ENCODE measurements at places on chromosomes 7 and 10.
A peak's percentile ranks its signal among the peaks of the same experiment; 100 is the strongest.

DNA sequence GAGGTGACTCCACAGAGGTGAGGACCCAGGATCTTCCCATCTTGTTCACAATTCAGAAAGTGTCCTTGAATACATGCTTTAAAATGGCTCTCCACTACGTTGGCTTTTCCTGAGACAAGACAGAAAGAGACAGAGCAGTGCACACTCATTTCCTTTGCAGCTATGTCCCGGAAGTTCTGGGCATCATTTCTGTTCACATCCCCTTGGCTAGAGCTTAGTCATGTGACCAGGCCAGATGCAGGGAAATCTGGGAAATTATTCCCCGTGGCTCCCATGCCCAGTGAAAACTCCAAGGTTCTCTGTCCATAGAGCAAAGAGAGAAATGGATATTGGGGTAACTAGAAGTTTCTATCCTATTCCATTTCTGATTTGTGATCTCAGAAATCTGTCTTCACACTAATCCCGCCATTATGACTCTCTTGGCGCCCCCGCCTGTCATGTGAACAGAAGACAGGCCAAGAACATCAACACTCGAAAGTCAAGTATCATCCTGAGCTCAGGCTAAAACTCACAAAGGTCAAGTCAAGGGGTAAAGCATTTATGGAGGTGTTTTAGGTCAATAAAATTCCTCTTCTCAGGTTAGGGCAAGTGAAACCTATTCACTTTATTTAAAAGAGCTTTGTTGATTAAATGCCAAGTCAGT is 251.4 kb upstream of the HABP2 start:
- peak; percentile 38 for DNase-seq

GRCh38 chr7:141102436-141102835 is 28.6 kb downstream of the TMEM178B start:
- no peak for DNase-seq

- no peak for DNase-seq
These were observed 31.1 kb upstream of the RSBN1L start for GRCh38 chr7:77665161-77665560.

DNA sequence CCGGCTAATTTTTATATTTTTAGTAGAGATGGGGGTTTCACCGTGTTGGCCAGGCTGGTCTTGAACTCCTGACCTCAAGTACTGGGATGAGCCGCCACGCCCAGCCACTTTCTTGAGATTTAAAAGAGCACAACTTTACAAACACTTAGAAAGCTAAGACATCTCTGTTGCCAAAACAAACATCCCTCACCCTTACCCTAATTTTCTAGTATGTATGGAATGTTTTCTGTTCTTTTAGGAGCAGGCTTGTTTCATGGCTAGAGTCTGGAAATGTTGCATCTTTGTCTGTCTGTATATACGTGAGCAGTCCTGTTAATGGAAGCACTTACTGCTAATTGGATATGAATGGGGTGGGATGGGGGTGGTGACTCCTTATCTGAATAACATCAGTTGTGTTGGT is 2.9 kb downstream of the OLAH start:
- DNase-seq, result no peak

- DNase-seq, result no peak
These were observed 81.3 kb upstream of the RET start for GRCh38 chr10:42995537-42995936.

DNA sequence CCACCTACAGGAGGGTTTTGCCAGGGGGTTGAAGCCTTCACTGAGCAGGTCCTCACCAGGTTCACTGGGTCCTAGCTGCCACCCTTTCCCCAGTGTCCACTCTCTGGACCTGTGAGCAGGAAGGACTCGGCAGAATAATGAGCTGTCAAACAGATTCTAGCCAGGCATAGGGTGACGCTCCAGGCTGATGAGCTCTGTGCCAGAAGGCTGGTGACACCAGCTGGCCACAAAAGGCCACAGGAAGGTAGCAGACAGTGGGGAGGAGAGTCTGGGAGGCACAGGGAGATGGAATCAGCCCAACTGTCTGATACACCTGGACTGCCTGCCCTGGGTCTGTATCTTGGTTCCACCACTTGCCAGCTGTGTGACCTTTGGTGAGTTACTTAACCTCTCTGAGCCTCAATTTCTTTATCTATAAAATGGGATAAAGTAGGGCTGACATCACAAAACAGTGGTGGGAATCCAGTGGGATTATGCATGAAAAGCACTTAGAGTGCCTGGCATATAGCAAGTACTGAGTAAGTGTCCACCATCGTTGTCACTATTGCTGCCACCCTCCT is 26.7 kb upstream of the NDST2 start:
- no peak for DNase-seq

DNA sequence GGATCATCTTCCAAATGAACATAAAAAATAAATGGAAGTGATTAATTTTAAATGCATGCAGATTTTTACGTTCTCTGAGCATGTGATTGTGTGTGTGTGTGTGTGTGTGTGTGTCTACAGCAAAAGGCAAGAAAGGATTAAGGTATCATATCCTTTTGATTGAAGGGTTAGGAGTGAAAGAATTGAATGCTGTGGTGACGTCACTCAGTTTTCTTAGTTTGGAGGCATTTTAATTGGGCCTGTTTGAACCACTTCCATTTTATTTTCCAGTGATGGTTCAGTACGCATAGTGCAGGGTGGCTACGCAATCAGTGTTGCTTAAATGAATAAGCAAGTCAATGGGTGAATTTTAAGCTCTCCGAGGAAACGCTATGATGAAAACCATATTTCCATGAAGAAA is 31.3 kb downstream of the TACC2 start:
- DNase-seq, result no peak

DNA sequence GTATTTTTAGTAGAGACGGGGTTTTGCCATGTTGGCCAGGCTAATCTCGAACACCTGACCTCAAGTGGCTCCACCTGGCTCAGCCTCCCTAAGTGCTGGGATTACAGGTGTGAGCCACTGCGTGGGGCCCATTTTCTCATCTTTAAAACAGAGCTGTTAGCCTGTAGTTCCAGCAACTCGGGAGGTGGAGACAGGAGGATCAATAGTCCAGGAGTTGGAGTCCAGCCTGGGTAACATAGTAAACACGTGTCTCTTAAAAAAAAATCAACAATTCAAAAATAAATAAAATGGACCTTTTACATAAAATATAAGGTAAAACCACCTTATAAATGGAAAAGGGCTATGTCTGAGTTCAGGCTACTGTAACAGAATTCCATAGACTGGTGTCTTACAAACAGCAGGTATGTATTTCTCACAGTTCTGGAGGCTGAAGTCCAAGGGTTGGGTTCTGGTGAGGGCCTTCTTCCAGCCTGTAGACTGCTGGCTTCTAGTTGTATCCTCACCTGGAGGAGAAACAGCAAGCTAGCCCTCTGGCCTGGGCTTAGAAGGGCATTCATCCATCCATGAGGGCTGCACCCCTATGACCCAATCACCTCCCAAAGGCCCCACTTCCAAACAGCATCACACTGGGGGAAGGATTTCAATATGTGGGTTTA is 7.0 kb upstream of the PVRIG start:
- no peak for DNase-seq

GRCh38 chr7:142940966-142941535 is 1.8 kb downstream of the LLCFC1 start:
- no peak for DNase-seq

GRCh38 chr7:91411060-91411459 is 146.8 kb downstream of the FZD1 start:
- no peak for DNase-seq

- DNase-seq, result no peak
These were observed 1.5 kb upstream of the TACR2 start for GRCh38 chr10:69418052-69418752.

GRCh38 chr10:71220689-71221540 is 8.5 kb downstream of the UNC5B start:
- DNase-seq, result no peak

DNA sequence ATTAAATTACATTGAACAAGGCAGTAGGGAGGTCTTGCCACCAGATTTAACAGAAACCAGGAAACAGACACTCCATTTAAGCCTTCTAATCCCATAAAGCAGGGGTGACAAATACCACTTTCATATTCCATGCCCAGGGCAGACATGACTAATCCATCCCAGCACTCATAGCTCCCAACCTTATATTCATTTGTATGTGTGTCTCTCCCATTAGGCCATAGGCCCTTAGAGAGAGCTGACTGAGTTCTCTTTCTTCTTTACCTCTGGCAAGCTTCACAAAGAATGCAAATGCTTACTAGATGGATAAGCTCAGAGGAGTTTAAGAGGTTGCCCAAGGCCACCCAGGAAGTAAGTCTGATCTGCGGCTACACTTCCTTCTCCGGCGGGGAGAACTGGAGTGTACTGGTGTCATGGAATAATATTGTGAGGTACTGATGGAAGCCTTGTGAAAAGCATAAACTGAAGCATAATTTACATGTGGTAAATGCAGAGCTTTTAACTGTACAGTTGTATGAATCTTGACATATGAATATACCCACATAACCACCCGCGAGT is 239.7 kb upstream of the HABP2 start:
- no peak for DNase-seq

- peak; percentile 93 for DNase-seq
These were observed 56.1 kb downstream of the HIBADH start for GRCh38 chr7:27606270-27607209.

GRCh38 chr10:107579970-107580369 is 415.5 kb upstream of the SORCS1 start:
- no peak for DNase-seq

- DNase-seq, result no peak
These were observed 11.1 kb downstream of the STEAP1B start for GRCh38 chr7:22488643-22489462.

- no peak for DNase-seq
These were observed 70.2 kb upstream of the PDE1C start for GRCh38 chr7:32140210-32140939.

- no peak for DNase-seq
These were observed 157.4 kb downstream of the ST7 start for GRCh38 chr7:117110480-117111315.

- no peak for DNase-seq
These were observed 15.3 kb downstream of the RASGEF1A start for GRCh38 chr10:43251419-43252165.

DNA sequence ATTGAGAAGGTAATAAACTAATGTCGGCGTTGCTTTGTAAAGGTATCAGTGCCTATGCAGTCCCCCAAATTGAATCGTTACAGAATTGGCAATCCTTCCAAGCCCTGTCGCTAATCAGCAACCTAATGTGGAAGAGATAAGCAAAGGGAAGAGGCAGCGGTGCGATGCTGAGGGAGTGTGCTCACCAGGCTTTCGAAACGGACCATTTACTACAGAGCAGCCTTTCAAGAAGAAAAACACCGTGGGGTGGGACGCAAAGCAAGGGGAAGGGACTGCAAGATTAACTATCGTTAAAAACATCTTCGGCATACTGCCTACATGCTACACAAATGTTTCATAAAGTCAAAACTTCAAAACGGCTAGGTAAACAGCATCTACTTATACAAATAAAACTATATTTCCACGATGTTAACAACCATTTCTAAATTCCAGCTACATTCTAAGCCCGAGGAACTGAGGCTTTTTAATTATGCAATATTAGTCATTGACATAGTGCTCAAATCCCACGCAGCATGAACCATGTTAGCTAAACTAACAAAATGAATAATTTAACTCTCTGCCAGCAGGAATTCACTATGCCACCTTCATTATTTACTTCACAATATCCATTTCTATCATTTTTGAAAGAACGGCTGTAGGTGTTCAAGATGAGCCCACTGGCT is 85.2 kb downstream of the CHCHD3 start:
- peak; percentile 72 for DNase-seq

GRCh38 chr10:47452495-47453140 is 31.3 kb downstream of the ANXA8 start:
- DNase-seq, result no peak

DNA sequence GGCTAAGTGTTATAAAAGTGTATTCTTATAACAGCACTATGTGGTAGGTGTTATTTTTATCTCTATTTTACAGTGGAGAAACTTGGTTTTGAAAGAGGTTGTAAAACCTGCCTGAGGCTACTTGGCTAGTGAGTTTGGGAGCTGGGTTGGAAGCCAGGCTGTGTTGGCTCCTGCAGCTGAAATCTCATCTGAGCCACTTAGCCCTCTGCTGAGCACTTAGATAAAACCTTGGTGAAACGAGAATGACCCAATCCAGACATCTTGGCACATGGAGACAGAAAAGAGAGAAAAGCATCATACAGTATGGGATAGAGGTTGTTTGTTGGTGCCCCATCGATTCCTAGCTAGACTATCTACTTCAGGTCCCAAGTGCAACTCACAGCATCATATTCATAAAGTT is 37.4 kb downstream of the BLNK start:
- no peak for DNase-seq

- no peak for DNase-seq
These were observed 78.0 kb downstream of the INPP5A start for GRCh38 chr10:132615341-132616169.

- peak; percentile 18 for DNase-seq
These were observed 55.2 kb downstream of the DOCK4 start for GRCh38 chr7:112150823-112151641.

DNA sequence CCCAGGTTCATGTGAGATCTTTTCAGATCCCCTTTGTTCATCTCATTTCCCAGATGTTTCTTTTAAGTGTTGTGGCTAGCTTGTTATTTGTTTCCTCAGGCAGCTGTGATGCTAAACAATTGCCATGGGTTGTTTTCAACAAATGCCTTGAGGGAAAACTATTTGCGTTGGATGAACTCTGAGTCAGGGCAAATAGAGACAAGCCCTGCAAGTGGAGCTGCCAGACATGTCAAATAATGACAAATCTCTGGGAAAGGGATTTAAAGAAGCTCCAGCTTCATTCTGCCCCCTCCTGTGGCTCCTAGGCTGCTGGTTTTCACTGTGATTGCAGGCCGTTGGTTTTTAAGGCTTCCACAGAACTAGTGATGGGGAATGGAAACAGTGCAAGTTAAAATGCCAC is 272.4 kb upstream of the SP8 start:
- DNase-seq, result no peak

GRCh38 chr10:14474656-14475055 is 143.9 kb upstream of the FRMD4A start:
- DNase-seq, result no peak

- DNase-seq, result no peak
These were observed 34.9 kb downstream of the IL15RA start for GRCh38 chr10:5942474-5942873.

DNA sequence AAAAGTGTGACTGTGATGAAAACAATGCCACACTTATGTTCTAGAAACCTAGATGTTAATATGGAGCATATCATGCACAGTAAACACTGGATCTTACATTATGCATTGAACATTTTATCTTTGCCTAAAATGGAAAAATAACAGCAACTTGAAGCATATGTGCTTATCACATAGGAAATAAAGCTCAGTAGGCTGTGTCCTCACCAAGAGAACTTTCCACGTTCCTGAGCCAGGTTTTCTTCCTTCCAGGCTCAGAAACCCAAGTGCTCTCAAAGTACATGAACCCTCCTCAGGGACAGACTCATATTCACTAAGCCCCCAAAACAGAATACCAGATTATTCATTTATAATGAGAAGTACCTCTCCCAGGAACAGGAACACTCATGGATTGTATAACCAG is 79.4 kb upstream of the PRKAR2B start:
- DNase-seq, result no peak

- peak; percentile 23 for DNase-seq
These were observed 45.6 kb upstream of the C1GALT1 start for GRCh38 chr7:7136466-7137381.
